ENCODE measurements at places on chromosomes 1 and 21.
A peak's percentile ranks its signal among the peaks of the same experiment; 100 is the strongest.

DNA sequence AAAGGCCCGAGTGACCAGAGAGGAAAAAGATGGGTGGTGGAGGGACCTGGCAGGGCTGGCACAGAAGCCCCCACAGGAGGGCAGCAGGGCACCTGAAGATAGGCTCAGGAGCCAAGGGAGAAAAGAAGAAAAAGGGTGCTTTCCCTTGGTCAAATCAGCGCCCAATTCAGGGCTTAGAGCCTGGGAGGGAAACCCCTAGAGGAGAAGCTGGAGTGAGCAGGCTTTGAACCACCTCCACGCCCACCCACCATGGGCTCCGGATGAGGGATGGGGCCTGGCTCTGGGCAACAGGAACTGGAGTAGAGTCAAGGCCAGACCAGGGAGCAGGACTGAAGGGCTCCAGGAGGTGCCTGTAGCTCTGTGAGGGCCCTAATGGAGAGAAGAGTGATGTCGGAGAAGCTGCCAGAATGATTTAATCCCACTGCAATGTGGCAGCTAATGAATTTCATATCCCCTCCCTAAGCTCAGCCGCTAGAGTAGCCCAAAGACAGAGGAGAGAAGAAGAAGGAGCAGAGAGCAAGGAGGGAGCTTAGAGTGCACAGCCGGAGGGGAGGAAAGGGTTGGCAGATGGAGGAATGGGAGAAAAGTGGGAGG, 12.0 kb upstream of the PRELP start:
- no peak for DNase-seq

- no peak for DNase-seq
Observed at GRCh38 chr1:234869182-234870019, 259.2 kb downstream of the TOMM20 start.

- no peak for DNase-seq
Observed at GRCh38 chr1:203239081-203239480, 9.6 kb upstream of the CHIT1 start.

DNA sequence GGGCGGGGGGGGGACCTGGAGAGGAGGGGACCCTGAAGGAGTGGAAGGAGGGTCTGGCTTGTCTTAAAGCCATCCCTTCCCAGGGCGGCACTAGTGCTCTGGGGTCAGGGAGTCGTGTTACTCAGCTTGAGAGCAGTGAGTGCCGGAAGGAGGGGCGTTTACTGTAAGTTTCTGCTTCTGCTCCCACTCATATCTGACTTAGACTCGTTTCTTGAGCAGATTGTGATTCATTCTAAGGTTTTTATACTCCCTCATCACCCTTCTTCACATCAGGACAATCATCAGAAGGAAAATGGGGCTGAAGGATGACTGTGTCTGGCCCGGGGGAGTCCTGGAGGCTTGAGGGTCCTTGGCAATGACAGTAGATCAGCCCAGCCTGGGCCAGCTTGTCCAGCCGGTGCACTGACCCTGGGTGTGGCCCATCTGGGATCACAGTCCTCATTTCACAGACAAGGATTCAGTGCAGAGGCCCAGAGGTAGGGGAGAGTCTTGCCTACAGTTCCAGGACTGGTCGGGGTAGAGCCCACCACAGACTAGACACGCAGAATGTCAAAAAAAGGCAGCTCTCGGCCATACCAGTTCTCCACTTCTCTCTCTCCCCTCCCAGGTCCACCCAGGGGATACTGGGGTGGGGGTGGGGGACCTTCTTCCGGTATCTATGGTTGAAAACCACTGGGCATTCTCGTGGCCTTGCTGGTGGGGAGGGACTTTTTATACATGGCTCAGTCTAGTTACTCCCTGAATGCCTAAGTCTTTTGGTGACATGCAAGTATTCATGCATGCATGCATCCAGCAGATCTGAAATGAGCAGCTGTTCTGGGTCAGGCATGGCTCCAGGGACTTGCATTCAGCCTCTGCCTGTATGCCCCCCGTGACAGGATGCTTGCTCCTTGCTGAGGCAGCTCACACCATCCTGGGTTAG, 5.1 kb downstream of the TNFRSF8 start:
- DNase-seq: no peak

DNA sequence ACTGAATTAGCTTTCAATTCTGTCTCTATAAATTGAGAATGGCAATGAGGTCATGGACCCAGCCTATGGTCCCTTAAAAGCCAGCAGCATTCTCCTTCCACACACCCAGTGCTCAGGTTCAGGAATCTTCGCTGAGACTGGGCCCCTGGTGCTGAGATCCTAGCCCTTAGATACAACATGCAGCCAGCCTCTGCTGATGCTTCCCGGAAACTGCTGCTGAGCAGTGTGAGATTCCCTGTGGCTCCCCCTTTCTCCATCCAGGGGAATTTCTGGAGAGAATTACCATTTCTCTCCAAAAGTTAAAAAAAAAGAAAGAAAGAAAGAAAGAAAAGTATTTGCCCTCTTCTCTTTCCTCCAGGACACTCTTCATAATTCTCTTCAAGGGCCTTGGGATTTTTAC, 31.7 kb upstream of the RALGPS2 start:
- DNase-seq: no peak

DNA sequence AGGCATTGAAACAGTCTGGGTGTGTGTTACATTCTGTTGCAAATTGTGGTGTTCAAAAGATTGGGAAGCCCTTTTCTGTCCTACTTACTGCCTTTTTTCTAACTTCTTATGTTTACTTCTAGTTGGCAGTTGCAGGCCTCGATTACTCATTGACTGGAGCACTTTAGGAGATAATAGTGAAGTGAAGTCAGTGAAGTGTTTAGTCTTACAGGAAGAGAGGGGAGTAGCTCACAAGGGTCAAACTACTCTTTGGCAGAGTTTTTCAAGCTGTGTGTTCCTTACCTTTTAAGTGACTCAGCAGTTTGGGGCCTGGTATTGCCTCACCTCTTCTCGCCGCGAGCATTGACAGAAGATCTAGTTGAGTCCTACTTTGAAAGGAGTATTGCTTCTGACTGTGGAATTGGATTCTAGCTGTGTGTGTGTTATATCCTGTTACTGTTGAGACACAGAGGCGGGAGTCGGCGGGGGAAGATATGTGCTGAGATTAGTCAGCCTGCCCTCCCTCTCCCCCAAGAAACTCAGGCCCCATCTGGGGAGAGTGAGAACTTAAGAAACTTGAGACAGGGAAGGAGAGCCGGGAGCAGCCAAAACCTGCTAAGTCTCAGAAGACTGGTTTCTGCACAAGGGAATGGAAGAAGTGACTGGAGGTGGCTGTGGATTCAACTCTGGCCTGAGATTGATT, 19.3 kb downstream of the AHCYL1 start:
- DNase-seq: no peak

GRCh38 chr1:235073968-235074522, 54.6 kb downstream of the TOMM20 start:
- no peak for DNase-seq

GRCh38 chr1:38424677-38425076, 378.1 kb upstream of the POU3F1 start:
- DNase-seq: no peak

DNA sequence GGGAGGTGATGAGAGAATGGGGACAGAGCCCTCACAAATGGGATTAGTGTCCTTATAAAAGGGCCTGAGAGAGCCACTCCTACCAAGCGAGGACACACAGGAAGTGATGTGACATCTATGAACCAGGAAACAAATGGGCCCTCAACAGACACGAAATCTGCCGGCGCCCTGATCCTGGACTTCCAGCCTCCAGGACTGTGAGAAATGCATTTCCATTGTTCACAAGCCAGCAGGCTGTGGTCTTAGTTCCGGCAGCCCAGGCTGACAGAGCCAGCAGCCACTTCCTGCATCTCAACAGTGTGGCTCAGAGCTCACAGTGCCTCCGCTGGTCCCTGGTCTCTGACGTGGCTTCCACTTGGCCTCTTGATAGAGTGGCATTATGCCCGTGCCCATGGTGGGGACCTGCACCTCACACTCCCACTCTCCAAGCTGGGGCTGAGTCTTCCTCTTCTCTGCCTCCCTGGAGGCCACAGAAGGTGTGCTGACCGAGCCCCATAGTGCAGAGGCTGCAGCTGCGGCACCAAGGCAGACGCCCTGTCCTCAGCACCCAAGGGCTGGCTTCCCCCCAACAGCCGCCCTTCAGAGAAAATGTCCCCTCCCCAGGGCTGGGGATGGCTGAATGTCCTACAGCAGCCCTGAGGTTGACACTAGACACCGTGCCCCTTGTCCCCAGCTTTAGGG, 44.9 kb downstream of the ACOT7 start:
- peak; percentile 34 for DNase-seq

- DNase-seq: no peak
Observed at GRCh38 chr1:175127565-175127964, 59.9 kb downstream of the TNN start.

- DNase-seq: no peak
Observed at GRCh38 chr1:117093870-117094621, 27.5 kb downstream of the TRIM45 start.

GRCh38 chr1:20107351-20107750, 12.0 kb downstream of the PLA2G2D start:
- no peak for DNase-seq

DNA sequence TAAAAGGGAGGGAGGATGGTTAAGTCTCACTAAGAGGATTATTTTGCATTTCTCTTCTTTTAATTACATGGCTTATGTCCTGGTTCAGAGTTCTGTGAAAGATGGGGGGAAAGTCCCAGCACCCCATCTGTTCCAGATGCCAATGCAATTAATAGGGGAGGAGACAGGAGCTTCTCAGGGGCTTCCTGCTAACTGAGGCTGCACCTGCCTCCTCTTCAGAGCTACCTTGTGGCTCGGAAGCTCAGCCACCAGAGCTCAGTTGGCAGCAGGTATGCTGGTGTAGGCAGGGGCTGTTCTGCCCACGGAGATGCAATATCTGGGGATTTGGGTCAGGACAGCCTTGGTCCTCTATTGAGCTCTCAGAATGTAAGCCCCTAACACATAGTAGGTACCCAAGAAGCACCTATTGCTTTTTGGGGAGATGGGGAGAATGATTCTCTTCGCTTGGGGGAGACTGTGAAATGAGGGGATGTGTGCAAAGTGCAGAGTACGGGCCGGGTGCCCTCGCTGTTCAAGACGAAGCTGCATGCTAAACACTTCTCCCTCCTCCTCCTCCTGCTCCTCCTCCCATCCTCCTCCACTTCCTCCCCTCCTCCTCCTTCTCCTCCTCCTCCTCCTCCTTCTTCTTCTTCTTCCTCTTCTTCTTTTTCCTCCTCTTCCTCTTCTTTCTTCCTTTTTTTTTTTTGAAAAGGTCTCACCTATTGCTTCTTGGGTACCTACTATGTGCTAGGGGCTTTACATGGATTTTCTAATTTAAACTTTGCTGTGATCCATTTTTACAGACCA, 279.0 kb downstream of the PTPRU start:
- no peak for DNase-seq

GRCh38 chr1:24893431-24893830, 36.6 kb downstream of the RUNX3 start:
- no peak for DNase-seq

GRCh38 chr1:217149791-217150190, 426.6 kb upstream of the ESRRG start:
- no peak for DNase-seq

DNA sequence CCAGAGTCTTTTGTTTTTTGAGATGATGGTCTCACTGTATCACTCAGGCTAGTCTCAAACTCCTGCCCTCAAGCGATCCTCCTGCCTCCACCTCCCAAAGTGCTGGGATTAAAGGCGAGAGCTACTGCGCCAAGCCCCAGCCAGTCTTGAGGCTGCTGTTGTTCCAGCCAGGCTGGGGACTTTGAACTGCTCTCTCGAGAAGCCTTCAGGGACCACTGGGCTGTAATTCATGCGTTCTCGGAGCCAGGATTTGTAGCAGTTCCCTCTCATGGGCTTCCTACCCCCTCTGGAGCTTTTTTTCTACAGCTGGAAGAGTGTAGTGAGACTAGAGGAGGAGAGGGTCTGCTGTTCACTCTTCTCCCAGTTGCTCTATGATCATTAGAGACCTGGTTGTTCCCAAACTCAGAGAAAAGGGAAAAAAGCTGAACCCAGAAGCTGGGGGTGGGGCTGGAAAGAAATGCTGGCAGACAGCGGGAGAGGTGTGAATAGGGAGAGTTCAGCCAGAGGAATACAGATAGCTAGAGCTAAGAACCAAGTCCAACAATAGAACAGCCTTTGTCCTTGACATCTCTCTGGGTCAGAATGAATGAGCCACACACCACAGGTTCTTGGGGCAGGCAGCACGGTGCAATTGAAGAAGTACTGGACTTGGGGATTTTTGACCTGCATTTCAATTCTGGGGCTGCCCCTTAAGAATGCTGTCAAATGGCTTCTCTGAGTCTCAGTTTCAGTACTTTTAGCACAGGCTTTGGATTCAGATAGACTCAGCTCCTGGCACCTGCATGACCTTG, 13.2 kb upstream of the SLC41A1 start:
- no peak for DNase-seq

DNA sequence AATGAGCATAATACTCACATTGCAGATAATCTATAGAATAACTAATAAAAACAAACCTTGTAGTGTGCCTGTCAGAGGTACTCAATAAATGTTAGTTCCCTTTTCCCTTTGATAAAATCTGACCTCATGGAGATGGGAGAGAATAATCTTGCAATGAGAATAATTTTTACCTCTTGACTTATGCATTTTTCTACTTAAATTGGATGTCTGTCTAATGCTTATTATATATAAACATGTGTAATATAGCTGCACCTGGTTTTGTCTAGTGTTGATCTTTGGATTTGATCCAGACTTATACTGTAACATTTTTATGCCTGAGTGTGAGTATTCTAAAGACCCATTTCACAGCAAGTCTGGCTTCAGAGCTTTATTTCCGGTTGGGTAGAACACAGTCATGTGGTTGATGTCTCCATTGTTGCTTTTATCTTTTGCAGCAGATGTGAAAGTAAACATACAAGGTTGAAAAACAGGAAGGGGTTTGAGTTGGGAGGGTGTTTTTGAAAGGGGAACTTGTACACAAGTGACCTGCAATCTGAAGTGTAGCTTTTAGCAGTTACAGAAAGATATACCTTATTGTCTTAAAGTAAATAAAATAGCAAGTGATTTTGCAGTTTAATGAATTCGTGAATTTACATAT, 12.4 kb downstream of the EPB41 start:
- no peak for DNase-seq

DNA sequence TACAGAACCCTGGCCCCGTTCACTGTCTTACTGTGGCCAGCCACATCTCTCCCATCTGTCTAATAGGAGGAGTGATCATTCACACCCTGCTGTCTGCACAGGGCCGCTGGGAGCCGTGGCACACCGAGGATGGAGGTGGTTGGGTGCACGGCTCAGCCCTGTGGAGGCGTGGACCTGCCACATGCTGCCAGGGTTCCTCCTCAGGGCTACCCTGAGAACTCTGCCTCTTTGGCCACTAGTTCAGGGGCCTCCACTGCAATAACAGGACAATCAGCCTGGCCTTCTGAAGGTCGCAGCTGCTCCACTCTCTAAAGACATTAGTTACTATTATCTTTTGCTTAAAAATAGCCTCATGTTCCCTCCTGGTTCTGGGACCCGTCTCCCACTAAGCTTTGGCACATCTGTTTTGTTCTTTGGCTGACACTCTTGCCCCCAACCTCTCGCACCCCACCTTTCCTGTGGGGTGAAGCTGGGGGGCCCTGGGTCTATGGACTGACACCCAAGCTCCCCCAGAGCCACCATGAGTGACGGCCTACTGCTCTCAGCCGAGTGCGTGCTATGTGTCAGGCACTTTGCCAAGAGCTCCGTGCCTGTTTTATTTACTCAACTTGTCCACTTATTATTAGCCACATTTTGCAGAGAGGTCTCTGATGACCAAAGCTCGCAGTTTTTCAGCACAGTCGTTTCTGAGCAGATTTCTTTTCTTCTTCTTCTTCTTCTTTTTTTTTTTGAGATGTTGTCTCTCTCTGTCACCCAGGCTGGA, 66.3 kb downstream of the ARHGEF10L start:
- DNase-seq: no peak

- DNase-seq: no peak
Observed at GRCh38 chr1:5643360-5644107, 348.7 kb downstream of the NPHP4 start.

GRCh38 chr1:58248791-58249190, 297.7 kb downstream of the OMA1 start:
- no peak for DNase-seq
